ENCODE measurements at places on chromosomes 1 and 21.
A peak's percentile ranks its signal among the peaks of the same experiment; 100 is the strongest.

DNA sequence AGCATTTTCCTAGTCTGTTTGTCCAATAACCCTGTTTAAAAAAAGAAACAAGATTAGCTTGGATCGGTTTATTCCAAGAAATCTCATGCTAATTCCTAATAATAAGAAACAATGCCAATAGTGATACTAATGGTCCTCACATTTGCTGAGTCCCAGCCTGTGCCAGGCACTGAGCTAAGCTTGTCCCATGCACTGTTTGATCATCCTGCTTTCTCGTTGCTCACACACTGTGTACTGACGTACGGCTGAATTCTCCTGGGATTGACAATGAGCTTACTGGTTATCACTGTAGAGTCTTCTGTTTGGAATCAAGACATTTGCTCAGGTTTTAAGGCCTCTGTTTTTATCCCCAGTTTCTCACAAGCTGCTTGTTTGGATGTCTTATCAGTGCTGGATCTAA is 71.1 kb downstream of the CACNA1E start:
- DNase-seq, result no peak

DNA sequence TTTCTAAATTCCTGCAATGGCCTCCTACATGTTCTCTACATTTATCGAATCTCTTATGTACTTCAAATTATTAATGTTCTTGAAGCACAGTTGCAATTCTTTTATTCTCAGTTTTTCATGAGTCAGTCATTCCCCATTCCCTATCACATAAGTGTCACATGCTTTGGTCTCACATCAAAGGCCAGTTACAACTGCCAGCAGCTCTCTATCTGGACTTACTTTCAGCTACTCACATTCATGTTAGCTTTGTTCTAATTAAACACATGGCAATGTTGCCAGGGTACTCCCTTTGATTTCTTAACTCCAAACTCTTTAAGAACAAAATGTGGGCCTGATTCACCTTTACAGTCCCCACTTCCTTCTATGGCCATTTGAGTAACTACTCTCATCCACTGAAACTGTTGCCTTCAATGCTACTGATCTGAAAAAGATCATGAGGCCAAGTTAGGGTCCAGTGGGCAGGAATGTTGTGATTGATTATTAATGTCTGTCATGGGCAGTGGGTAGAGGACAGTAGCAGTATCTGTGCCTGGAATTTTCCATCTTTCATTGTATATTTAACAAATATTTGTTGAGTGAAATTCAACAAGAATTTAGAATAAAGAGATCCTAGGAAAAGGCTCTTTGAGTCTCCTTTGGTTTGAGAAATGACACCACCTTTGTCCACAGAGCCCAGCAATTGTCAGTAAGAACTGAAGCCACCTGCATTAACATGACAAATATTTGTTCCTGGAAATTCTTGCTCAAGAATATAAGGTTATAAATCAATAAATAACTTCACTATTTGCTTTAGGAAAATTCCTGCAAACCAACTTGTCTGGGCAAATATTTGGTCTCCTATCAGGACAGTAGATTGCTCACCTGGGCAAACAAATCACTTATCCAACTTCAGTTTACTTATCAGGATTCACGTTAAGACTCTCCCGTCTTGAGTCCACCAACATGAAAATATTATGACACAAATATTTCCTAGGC is 153.6 kb upstream of the SAMSN1 start:
- no peak for DNase-seq

DNA sequence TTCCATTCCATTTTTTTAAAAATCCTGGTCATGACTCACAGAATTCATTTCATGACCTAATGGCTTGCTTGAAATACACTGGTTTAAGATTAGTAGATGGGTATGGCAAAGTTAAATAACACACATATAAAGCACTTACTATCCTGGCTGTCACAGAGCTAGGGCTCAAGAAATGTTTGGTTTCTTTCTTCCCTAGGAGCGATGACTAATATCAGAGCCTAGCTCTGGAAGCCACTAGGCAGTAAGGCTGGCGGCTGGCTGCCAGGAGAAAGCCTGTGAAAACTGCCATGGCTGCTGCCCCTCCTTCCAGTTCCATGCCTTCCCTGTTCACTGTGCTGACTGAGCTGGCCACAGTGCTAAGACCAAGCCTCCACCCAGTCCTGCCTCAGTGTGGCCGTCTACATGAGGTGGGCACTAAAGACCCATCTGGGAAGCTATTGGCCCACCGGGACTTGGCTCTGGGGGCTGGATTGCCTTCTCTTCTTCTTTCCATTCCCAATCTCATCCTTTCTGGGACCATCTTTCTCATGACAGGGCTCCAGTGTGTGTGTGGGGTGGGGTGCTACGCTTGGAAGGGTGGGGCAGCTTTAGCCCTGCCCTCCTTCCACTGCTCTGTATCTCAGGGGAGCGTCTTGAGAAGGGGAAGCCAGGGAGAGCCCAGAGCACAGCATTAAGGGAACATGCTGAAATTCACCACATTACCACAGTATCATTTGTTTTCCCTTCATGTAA is 10.8 kb upstream of the ASCL5 start:
- peak; percentile 91 for DNase-seq

- no peak for DNase-seq
Measured at GRCh38 chr1:160883581-160884513, 1.1 kb downstream of the ITLN1 start.

- no peak for DNase-seq
Measured at GRCh38 chr21:34105947-34106541, 32.7 kb downstream of the MRPS6 start.

DNA sequence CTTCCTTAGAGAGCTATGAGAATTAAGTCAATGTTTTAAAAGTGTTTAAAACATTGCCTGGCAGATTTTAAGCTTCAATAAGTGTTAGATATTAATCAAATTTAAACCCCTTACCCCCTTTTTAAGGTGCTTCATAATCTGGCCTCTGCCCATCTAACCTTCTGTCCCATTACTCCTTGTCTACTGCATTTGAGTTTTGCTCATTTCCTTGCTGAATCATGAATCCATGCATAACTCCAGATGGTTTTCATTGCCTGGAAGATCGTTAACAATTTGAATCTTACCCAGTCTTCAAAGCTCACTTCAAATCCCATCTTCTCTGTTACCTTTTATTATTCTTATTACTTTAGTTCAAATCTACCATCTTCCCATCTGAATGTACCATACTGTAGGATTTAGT is 4.6 kb downstream of the HJV start:
- DNase-seq, result no peak

DNA sequence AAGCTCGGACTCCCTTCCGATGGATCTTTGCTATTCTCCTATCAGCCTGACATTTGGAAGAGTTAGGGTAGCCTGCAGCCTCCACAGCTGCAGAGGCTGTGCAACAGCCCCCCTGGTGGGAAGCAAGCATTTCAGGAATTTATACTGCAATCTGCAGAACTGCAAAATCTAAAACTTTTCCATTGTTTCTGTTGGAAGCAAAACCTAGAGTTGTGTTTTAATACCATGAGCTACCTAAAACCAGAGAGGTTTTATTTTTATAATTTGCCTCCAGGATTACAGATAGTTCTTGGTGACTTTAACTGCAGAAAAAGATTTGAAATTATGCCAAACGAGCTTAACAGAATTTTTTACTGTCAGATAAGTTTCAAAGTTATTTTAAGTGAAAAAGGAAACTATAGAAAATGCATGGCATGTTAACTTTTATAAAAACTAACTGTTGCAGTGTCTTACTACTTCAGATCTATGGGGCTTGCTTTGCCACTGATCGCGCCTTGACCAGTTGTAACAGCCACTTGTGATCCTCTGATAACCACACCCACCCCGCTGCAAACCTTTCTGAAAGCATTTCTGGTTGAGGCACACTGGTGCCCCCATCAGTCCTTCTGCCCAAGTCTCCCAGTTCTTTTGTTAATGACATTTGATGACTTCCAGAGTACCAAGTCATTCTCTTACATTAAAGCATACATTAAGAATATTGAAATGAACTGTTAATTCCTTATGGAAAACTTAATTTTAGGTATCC is 64.8 kb downstream of the PRDM2 start:
- peak; percentile 51 for DNase-seq

DNA sequence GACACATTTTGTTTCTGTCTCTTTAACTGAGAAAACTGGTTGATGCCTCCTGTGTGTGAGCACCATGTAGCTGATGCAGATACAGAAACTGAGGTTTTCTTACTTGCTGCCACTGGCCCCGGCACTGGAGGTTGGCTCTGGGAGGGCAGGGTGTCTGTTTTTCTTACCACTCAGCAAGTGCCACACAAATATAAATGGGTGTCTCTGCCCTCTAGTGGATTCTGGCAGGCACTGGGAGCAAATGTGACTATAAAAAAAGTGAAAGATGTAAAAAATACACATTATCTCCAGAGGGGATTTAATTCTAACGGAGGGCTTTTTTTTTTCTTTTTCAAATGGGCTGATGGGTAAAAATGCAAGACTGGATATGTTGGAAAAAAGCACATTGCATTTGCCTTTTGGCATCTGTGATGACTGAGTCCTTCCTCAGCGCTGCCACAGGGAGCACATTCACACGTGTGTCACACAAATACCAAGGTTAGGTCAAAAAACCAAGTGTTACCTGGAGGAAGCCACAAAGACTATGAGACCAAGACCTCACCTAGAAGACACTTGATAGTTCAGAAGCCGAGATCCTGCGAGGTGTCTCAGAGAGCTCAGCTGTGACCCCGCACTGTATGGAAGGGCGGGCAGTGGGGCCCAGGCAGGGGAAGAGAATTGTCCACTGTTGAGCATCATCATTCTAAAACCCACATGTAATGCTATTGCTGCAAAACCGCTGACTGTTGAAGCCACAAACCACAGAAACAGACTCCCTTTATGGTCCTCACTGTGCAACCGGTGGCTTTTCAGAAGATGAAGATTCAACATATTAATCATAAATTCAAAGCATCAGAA is 18.9 kb downstream of the PGBD2 start:
- peak; percentile 40 for DNase-seq

DNA sequence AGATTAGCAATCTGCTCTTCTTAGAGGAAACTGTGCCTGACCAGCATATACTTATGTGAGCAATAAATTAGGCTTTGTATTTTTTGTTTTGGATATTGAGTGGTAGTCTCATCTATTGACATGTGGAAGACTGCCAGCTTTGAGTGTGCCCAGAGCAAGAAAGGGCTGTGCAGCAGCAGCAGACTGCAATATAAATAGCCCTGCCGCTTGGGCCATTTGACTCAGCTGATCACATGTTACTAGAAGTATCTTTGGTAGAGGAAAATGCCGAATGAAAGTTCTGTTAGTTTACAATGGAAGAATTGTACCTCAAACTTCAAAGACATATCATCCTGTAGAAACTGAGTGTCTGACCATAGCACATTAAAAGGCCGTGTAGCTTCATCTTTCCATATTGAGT is 9.1 kb upstream of the PSMB2 start:
- DNase-seq, result no peak

DNA sequence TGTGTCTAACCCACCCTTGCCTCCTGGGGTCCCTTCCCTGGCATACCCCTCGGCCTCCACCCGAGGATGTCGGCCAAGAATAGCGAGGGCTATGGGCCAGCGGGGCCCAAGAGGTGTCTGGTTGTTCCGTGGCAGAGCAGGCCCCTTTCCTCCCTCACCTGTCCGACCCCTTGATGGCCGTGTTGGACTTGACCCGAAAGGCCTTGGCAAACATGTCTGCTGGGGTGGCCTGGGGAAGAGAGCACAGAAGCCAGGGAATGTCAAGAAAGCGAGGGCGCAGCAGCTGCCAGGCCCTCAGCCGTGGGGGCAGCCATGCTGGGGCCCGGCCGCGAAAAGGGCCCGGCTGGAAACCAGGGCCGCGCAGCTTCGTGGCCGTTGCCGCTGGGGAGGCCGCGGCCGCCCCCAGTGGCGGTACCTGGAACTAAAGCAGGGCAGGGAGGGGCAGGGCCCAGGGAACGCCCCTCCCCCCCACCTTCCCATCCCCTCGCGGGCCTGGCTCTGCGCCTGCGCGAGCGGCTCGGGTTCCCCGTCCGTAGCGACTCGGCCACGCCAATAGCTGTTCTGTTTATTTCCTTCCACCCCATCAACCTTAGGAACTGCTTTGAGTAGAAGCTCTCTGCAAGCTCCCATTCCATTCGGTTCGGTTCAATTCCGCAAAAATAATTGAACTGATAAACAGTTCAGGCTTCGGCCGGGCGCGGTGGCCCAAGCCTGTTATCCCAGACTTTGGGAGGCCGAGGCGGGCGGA is at the start of gene EIF2D:
TSS of gene EIF2D (minus strand) at position 337 of the 748 bp plus-strand sequence. CDS start at position 214, 123 bp downstream.
- DNase-seq, result peak; percentile 88

GRCh38 chr1:75233302-75233929 is 99.2 kb downstream of the LHX8 start:
- DNase-seq, result peak; percentile 40

- peak; percentile 93 for DNase-seq
Measured at GRCh38 chr1:7993593-7994479, 32.3 kb downstream of the ERRFI1 start.

GRCh38 chr21:25710550-25710949 is 24.2 kb downstream of the ATP5PF start:
- no peak for DNase-seq

GRCh38 chr1:53740621-53741105 is 1.7 kb upstream of the GLIS1 start:
- DNase-seq, result peak; percentile 86

GRCh38 chr1:224262373-224263054 is 67.5 kb downstream of the NVL start:
- peak; percentile 14 for DNase-seq

DNA sequence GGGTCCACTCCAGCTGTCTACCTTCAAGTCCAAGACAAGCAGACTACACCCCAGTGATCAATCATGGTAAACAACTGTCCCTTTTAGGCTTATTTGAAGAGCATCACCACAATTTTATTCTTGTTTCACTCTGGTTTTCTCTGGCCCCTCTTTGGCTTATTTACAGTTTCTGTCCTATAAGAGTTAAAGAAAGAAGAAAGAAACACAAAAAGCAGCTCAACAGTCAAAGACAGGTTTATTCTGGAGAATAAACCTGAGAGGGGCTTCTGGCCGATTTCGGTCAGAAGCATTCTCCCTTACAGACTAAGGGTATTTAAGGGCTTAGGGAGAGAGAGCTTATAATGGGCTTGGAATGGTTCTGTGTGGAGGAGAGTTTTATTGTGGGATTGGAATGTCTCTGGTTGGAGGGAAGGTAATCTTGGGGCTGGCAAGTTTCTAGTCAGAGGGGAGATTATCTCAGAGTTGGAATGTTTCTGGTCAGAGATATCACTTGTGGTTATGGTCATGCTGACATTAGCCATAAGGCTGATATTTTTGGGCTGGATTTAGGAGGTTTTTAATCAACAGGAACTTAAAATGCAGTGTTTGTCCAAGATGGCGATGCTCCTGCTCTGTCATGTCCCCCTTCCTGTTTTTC is 161.0 kb downstream of the URB2 start:
- peak; percentile 12 for DNase-seq

- no peak for DNase-seq
Measured at GRCh38 chr1:180217006-180217405, 13.1 kb upstream of the LHX4 start.

GRCh38 chr21:45636951-45637646 is 6.4 kb upstream of the PCBP3 start:
- no peak for DNase-seq

DNA sequence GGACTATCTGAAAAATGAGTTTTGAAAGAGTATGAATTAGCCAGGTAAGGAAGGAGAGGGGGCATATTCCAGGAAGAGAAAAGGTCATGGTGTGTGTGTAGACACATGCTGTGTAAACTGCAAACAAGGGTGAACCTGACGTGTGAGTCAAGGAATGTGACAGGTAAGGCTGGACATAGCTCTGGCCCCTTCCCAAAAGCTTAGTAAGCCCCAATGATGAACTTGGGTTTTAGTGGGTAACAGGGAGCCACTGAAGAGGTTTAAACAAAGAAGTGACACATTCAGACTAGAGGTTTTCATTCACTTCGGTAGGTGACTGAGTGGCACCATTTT is 36.7 kb downstream of the EGLN1 start:
- DNase-seq, result no peak
